ENCODE measurements at places on chromosomes 7 and 10. TPM values are rescaled to one million over a fixed set of nuclear protein-coding genes. Genes with fewer than 3 reads are reported as not detected.

Gene CALHM1
- total RNA-seq, result 0.34 TPM

Gene PIK3AP1
- total RNA-seq, result 2.9 TPM

Gene KEL
- 1.8 TPM for total RNA-seq

Gene TMEM176B
- 1.2 TPM for total RNA-seq

Gene CTAGE15
- 0.61 TPM for total RNA-seq

Gene PRR15
- total RNA-seq, result 7.9 TPM

Gene SPDYE1
- total RNA-seq, result not detected

Gene SGCE
- total RNA-seq, result 25.0 TPM

Gene FLNC
- 12.0 TPM for total RNA-seq

GRCh38 chr10:24947304-24948097 lies 4.9 kb downstream of the PRTFDC1 start:
- DNase-seq, result no peak
- H3K4me1 ChIP-seq, result peaks cover 15% of the 10 kb centered on the region
- H3K27me3 ChIP-seq, result no peaks in the 10 kb centered on the region

- no peaks in the 10 kb centered on the region for H3K27me3 ChIP-seq
- H3K36me3 ChIP-seq, result no peaks in the 10 kb centered on the region
- DNase-seq, result no peak
Observed at GRCh38 chr7:116393654-116394053, 105.9 kb upstream of the CAV2 start.

- H3K36me3 ChIP-seq, result no peaks in the 10 kb centered on the region
- DNase-seq, result no peak
- no peak overlapping the region for H3K27ac ChIP-seq
- peaks cover 1% of the 10 kb centered on the region for H3K4me1 ChIP-seq
- H3K27me3 ChIP-seq, result no peaks in the 10 kb centered on the region
- no peak overlapping the region for H3K4me3 ChIP-seq
Observed at GRCh38 chr7:81159402-81159801, 240.6 kb upstream of the SEMA3C start.

DNA sequence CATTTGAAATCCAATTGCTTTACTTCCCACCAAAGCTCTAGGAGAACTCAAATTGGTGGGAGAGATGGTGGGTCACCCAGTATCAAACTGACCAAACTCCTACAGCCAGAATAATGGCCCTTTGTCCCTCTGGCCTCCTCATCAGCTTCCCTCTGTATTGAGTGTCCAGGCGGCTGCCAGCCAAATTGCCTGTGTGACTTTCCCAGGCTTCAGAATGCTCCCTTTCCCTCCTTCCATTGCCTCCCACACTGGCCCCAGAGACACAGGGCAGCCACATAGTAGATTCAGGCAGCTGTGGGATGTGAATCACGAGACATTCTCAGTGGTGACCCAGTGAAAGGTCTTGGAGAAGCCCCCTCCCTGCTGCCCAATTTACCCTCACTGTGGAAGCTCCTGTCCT lies 12.7 kb upstream of the VDAC2 start:
- H3K4me3 ChIP-seq, result no peak overlapping the region
- H3K4me1 ChIP-seq, result no peaks in the 10 kb centered on the region
- H3K27ac ChIP-seq, result no peak overlapping the region

DNA sequence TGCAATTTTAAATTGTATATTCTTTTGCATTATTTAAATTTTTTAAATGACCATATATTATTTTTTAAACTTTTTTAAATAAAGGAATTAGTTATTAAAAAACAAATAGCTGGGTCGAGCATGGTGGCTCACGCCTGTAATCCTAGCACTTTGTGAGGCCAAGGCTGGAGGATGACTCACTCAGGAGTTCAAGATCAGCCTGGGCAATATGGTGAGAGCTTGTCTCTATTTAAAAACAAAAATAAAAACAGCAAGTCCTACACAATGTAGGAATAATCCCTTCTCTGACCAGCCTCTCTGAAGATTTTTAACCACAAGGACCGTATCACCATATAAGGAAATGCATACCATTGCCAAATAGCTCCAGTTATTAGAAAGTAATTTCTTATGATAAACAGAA lies 19.6 kb downstream of the NOC3L start:
- no peaks in the 10 kb centered on the region for H3K27me3 ChIP-seq
- H3K4me3 ChIP-seq, result no peak overlapping the region
- no peaks in the 10 kb centered on the region for H3K4me1 ChIP-seq

DNA sequence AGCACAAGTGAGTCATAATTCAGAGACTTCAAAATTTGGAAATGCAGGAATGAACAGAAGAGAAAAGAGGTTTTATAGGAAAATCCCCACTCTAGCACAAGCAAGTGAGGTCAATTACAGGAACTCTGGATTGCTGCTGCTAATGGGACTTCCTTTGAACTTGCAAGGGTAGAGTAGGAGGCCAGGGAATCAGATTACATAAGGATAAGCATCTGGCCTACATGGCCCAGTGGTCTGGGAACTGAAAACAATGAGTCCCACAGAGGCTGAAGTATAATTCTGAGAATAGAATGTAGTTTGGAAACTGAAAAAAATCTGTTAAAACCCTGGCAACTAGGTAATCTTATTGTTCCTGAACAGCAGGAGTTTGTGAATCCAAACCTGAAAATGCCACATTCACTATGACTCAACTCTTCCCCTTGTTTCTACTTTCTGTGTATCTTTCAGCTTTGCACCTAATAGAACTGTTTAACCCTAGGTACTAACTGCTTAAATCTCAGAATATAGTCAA lies 66.5 kb downstream of the CTNNA3 start:
- H3K4me3 ChIP-seq, result no peak overlapping the region
- no peak for DNase-seq
- H3K27ac ChIP-seq, result no peak overlapping the region
- no peaks in the 10 kb centered on the region for H3K36me3 ChIP-seq

DNA sequence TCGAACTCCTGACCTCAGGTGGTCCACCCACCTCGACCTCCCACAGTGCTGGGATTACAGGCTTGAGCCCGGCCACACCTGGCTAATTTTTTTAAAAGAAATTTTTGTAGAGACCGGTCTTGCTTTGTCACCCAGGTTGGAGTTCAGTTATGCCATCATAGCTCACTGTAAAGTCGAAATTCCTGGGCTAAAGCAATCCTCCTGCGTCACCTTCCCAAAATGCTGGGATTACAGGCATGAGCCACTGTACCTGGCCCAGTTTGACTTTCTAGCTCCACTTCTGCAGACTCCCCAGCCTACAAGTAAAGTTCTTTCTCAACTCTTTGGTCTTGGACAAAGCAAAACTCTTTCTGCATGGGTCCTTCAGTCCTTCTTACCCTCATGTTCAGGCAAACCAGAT lies 214.1 kb downstream of the SKIDA1 start:
- no peaks in the 10 kb centered on the region for H3K27me3 ChIP-seq
- H3K4me1 ChIP-seq, result peaks cover 24% of the 10 kb centered on the region
- H3K27ac ChIP-seq, result no peak overlapping the region
- H3K4me3 ChIP-seq, result no peak overlapping the region
- no peaks in the 10 kb centered on the region for H3K36me3 ChIP-seq

DNA sequence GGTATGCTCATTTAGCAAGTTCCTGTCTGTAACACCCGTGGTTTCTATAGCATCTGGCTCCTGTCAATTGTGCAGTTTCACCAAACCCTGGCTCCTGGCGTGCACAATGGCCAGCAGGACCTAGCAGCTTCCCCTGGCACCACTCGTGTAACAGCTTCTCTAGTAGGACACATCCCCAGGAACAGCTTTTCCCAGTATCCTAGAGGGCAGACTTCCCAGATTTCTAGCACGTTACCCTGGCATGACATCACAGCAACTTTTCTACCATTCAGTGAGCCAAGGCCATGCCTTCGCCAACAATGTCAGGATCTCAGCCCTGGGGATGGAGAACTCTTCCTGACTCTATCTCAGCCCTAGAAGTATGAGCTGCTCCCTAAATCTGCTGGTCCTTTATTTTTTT lies 6.5 kb downstream of the YME1L1 start:
- no peak for DNase-seq
- H3K4me1 ChIP-seq, result no peaks in the 10 kb centered on the region
- H3K36me3 ChIP-seq, result peaks cover 2% of the 10 kb centered on the region
- H3K4me3 ChIP-seq, result no peak overlapping the region

DNA sequence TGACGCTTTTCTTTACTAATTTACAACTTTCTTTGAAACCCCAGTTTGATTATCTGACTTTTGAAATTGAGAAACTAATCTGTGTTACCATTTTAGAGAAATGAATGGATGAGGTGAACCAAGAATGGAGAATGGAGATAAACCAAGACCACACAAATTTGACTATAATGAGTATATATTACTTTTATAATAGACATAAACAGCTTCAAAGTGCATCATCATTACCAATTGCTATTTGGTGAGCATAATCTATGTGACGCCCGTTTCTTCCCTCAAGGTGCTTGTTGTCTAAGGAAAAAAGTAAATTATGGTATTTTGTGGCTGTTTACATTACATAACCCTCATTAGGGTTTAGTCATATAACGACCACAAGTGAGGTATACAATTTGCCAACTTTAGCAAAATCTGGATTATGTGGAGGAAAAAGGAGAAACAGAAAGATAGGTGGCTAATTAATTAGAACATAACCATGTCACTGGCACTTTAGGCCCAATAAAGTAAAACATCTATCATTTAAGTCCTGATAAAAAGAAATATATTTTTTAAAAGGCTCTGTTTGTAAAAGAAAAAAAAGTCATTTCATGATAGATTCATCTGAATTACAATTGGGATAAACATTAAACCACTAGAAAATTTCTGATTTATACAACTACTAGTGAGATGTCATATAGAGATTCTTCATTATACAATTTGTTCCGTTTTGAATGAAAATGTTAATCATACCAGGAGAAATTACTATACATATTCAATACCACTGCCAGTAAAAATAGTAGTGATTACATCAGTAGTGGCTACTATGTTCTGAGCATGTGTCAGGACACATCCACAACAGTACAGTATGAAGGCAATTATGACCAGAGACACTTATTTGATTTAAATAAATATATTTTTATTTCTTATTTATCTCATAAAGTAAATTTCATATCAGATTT lies 118.2 kb upstream of the FAM133B start:
- H3K4me1 ChIP-seq, result no peaks in the 10 kb centered on the region
- DNase-seq, result no peak
- H3K4me3 ChIP-seq, result no peak overlapping the region

DNA sequence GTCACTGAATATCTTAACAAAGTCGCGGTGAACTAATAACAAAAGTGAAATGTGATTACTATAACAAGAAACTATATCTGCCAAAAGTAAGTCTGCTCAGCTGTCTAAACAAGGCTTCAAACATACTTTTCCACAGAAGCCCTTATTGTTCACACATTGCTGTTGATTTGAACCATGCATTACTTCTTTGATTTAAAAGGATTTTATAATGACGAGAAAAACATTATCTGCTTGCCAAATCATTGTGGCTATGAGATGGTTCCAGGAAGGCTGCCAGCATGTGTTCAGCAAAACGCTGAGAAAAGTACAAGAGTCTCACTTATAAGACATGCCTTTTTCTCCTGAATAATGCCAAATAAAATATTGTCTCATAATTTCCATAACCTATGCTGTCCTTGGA lies 24.4 kb downstream of the RNF133 start:
- H3K36me3 ChIP-seq, result no peaks in the 10 kb centered on the region
- DNase-seq, result no peak
- no peaks in the 10 kb centered on the region for H3K27me3 ChIP-seq
- no peak overlapping the region for H3K27ac ChIP-seq

- DNase-seq, result no peak
- peaks cover 5% of the 10 kb centered on the region for H3K4me1 ChIP-seq
- no peak overlapping the region for H3K4me3 ChIP-seq
- H3K36me3 ChIP-seq, result no peaks in the 10 kb centered on the region
- H3K27ac ChIP-seq, result no peak overlapping the region
- no peaks in the 10 kb centered on the region for H3K27me3 ChIP-seq
Observed at GRCh38 chr10:129695671-129696070, 228.6 kb downstream of the MGMT start.

DNA sequence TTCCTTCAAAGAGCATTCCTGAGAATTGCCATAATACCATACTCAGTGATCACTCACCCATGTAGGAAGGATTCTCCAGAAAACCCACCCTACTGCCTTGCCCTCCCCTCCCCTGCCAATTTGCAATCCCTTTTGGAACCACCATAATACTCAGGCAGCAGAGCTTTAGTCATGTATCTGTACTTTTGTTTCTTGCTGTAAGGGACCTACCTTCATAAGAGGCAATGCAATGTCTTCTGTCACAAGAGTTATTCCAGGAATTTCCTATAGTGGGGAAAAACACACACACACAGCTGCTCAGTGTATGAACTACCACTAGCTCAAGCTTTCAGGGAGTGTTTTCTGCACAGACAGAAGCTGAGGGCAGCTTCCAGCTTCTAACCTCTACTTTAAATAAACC lies 67.0 kb downstream of the GSAP start:
- no peaks in the 10 kb centered on the region for H3K27me3 ChIP-seq
- H3K4me1 ChIP-seq, result peaks cover 8% of the 10 kb centered on the region
- H3K27ac ChIP-seq, result no peak overlapping the region
- no peak for DNase-seq
- no peaks in the 10 kb centered on the region for H3K36me3 ChIP-seq
- no peak overlapping the region for H3K4me3 ChIP-seq

- H3K4me3 ChIP-seq, result no peak overlapping the region
- H3K27me3 ChIP-seq, result no peaks in the 10 kb centered on the region
- H3K4me1 ChIP-seq, result peaks cover 4% of the 10 kb centered on the region
- H3K36me3 ChIP-seq, result no peaks in the 10 kb centered on the region
- no peak for DNase-seq
- H3K27ac ChIP-seq, result no peak overlapping the region
Observed at GRCh38 chr7:22485189-22485588, 14.8 kb downstream of the STEAP1B start.

All from H1 (cell line).